ENCODE measurements at places on chromosomes 2 and 18. TPM values are rescaled to one million over a fixed set of nuclear protein-coding genes. Genes with fewer than 3 reads are reported as not detected.

GRCh38 chr2:128466776-128467175 lies 148.1 kb upstream of the HS6ST1 start:
- no peak for DNase-seq

- DNase-seq, result no peak
Observed at GRCh38 chr18:12283256-12283655, 24.8 kb upstream of the TUBB6 start.

DNA sequence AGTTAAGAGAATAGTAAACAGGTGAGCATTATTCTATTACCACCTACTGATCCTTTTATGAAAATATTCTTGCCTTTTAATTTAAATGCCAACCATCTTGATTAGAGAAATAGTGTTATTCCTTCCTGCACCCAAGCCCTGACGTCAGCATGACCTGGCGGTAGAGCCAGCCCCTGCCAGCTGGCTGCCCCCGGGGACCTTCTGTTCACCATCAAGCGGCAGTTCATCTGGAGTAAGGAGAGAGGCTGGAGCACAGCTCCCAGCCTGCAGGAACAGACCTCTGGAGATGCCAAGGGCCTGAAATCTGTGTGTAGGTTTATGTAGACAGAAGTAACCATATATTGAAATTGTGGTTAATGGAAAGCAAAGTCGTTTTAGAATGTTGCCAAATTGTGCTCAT lies 171.8 kb downstream of the GBX2 start:
- DNase-seq, result no peak

GRCh38 chr2:4635289-4635688 lies 931.9 kb downstream of the DCDC2C start:
- DNase-seq, result no peak

GRCh38 chr2:10240911-10241610 lies 61.6 kb upstream of the HPCAL1 start:
- peak; percentile 77 for DNase-seq

- no peak for DNase-seq
Observed at GRCh38 chr2:43178602-43179542, 47.5 kb downstream of the ZFP36L2 start.

DNA sequence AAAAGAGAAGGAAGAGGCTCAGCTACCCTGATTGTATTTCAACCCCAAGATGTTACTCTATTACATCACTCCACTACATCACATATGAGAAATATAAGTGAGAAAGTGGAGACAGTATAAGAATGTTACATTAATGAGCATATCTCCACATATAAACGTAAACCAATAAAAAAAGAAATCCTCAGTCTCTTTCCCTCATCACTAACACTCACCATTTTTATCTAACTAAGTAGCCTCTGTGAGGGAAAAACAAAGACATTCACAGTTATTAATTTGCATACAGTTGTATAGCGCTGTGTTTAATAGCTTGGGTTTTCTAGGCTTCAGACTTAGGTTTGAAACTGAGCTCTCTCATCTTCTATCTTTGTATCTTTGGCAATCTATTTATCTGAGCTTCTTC lies 489.1 kb upstream of the LRRTM4 start:
- no peak for DNase-seq

- DNase-seq, result no peak
Observed at GRCh38 chr2:59935005-59935404, 618.4 kb downstream of the BCL11A start.

GRCh38 chr2:51791496-51791895 lies 759.6 kb upstream of the NRXN1 start:
- no peak for DNase-seq

DNA sequence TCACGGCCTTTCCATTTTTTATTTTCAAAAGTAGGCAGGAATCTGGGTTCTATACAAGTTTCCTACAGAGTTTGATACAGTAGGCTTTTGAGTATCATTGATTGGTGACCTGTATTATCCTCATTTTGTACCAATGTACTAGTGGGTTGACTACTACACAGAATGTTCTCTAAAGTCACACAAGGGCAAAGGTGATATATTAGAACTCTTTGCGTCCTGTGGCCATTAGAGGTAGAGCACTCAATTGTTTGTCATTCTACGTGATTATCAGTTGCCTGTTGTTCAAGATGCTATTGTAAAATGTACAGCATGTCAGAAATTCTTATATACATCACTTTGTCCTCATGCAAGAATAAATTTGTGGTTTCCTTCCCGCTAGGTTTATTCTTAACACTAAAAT lies 24.8 kb downstream of the WDR75 start:
- DNase-seq, result no peak

- no peak for DNase-seq
Observed at GRCh38 chr18:13539050-13539449, 187.3 kb downstream of the FAM210A start.

GRCh38 chr2:128736046-128736688 lies 417.5 kb upstream of the HS6ST1 start:
- no peak for DNase-seq

GRCh38 chr2:198782734-198783133 lies 675.0 kb downstream of the SATB2 start:
- no peak for DNase-seq

- no peak for DNase-seq
Observed at GRCh38 chr18:56563568-56563967, 74.8 kb downstream of the TXNL1 start.

UGT1A4 gene
- not detected for total RNA-seq

Measured in chondrocyte (in vitro differentiated cells).